Caudate nucleus (tissue), 63 donors: ENCODE measurements at places on chromosomes 13 and 19.
A peak's percentile ranks its signal among the peaks of the same experiment; 100 is the strongest.

DNA sequence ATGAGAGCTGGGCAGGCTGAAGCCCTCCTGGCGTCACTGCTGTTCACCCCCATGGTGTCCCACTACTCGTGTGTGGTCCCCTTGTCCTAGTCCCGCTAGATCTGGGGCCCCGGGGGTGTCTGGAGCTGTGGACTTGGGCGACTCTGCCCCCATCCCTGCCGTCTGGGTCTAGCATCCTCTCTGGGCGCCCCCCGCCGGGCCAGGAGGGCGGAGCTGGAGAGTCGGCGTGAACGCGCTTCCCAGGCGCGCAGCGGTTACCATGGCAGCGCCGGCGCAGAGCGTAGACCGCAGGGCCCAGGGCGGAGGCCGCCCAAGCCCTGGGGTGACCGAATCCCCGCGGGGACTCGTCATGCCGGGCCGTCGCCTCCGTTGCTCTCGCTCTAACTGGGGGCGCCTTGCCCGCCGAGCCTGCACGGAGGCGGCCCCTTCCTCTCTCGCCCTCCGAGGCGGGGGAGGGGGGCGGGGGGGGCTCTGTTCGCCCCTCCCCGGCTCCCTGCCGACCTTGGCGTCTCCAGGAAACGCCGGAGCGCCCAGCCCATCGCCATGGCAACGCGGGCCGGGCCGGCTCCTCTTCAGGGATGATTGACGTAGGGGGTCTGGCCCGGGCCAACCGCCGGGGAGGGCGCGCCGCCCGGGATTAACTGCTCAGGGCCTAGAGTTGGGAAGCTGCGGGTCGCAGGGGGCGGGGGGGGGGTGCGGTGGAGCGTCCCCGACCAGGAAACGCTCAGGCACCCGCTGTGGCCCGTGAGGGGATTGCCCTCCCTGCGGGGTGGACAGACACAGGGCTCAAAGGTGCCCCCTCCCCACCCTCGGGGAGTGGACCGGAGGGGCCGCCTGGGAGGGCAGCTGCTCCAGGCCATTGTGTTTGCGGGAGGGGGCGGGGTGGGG is 8.9 kb downstream of the ISYNA1 start:
- peak; percentile 82 for DNase-seq

GRCh38 chr13:102325321-102325720 is 76.5 kb downstream of the FGF14 start:
- DNase-seq = no peak

- DNase-seq = no peak
Observed at GRCh38 chr19:35766571-35767104, 8.7 kb downstream of the PROSER3 start.

GRCh38 chr19:11257846-11258380 is 4.4 kb downstream of the DOCK6 start:
- no peak for DNase-seq

- DNase-seq = no peak
Observed at GRCh38 chr19:35931874-35932202, 4.3 kb upstream of the LRFN3 start.

- DNase-seq = peak; percentile 80
Observed at GRCh38 chr19:3404324-3405260, 38.2 kb downstream of the NFIC start.
